ENCODE measurements at places on chromosomes 2 and 18. TPM values are rescaled to one million over a fixed set of nuclear protein-coding genes. Genes with fewer than 3 reads are reported as not detected.

The ITM2C gene
- 48.3 TPM for polyA plus RNA-seq

The DSG1 gene
- not detected for polyA plus RNA-seq

The FAM110C gene
- not detected for polyA plus RNA-seq

The POTEE gene
- polyA plus RNA-seq: 0.16 TPM

The ARHGAP25 gene
- 111 TPM for polyA plus RNA-seq

The KLHL14 gene
- polyA plus RNA-seq: 15.4 TPM

The IFIH1 gene
- polyA plus RNA-seq: 38.0 TPM

The RTTN gene
- polyA plus RNA-seq: 4.3 TPM

The TBR1 gene
- not detected for polyA plus RNA-seq

The REEP1 gene
- not detected for polyA plus RNA-seq

The CTIF gene
- 0.58 TPM for polyA plus RNA-seq

The CD8A gene
- polyA plus RNA-seq: 1.9 TPM

The IL1F10 gene
- not detected for polyA plus RNA-seq

The MROH2A gene
- not detected for polyA plus RNA-seq

The RAX gene
- not detected for polyA plus RNA-seq

The DCDC2C gene
- not detected for polyA plus RNA-seq

The EDAR gene
- polyA plus RNA-seq: not detected

The FLACC1 gene
- polyA plus RNA-seq: 2.2 TPM

The EEF1B2 gene
- polyA plus RNA-seq: 884 TPM

The CD8B2 gene
- not detected for polyA plus RNA-seq

The SRD5A2 gene
- not detected for polyA plus RNA-seq

The COPS9 gene
- 201 TPM for polyA plus RNA-seq

The CABYR gene
- polyA plus RNA-seq: 10.9 TPM

The NGEF gene
- polyA plus RNA-seq: not detected

The RGPD4 gene
- polyA plus RNA-seq: not detected

The HAAO gene
- polyA plus RNA-seq: 3.0 TPM

The BUB1 gene
- polyA plus RNA-seq: 0.63 TPM

The L3MBTL4 gene
- 12.5 TPM for polyA plus RNA-seq

The ACTR3 gene
- 548 TPM for polyA plus RNA-seq

The DOK6 gene
- not detected for polyA plus RNA-seq

The RPL37A gene
- 4,557 TPM for polyA plus RNA-seq

The PRSS56 gene
- not detected for polyA plus RNA-seq
